ENCODE measurements at places on chromosomes 6 and 20.

- DNase-seq, result no peak
Measured at GRCh38 chr6:36121787-36122494, 8.4 kb upstream of the MAPK13 start.

DNA sequence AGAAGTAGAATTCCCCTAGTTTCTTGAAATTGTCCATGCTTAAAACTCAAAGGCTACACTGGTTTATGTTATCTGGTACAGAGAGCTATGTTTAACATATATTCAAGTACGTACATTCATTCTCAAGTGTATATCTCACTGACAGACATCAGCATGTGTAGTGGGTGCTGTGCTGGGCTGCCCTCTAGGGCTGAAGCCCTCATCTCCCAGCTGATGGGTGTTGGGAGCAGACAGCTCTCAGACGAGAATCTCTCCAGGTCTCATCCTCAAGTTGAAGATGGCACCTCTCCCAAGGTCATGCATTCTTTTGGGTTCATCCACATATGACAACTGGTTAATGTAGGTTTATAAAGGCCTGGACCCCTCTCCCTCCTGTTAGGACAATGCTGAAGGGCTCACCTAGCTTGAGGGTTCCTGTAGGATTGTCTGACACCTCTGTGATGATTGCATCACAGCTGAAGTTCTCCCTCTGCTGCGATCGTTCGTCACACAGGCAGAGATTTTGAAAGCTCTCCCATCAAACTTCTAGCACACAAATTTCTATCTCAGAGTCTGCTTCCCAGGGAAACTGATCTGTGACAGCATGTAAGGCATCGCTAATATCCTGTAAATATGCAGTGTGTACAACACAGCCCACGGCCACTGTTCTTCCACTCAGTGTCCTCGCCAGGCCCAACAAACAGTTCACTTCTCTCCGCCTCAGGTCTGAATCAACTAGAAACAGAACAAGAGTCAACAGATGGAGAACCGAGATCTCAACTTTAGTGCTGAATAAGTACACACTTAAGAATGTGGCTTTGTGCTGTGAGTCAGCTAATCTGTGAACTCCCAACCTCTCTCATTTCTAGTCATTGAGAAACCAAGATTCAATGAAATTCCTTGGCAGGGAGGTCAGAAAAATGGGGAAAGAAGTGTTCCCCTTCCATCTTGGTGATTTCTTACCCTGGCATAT lies 43.2 kb downstream of the PREP start:
- DNase-seq, result no peak

GRCh38 chr20:53778736-53779135 lies 185.1 kb upstream of the ZNF217 start:
- no peak for DNase-seq

- DNase-seq, result no peak
Measured at GRCh38 chr6:103105686-103106085, 1712.2 kb downstream of the GRIK2 start.

DNA sequence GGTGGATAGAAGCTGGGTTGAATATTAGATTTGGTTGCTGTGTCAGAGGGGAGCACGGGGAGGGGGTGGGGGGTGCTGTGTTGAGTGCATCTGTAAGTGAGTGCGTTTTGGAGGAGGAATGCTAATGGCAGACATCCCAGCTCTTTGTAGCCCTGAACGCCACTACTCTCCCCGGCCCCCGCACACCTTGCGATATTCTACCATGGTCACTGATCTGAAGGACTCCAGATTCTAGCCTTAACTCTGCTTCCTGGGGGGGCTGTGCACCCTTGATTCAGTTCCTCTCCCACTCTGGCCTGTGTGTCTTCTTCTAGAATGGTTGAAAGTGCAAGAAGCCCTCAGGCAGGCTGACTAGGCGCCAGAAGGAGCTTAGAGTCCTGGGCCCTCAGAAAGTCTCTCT lies 7.1 kb downstream of the GLP1R start:
- DNase-seq, result no peak

DNA sequence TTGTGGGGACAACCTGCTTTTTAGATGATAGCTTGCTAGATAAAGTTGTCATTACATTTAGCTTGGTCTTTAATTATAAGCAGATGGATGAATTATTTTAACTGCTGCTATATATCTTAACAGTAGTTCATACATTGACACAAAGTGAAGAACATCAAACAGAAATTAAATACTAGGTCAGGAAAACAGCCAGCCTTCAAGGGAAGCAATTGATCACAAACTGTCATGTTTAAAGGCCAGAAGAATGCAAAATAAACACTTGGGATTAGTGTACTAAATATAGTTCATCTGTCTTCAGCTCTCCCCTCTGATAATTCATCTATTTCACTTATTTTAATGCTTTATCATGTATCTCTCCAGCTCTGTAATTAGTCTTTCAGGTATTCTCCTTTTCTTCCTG lies 225.1 kb upstream of the FERMT1 start:
- DNase-seq, result no peak

Measured in activated gamma-delta T cell treated with Interleukin-2 at 50 U/mL for 16 hours (primary cell).